ENCODE measurements at places on chromosomes 12 and 14.

DNA sequence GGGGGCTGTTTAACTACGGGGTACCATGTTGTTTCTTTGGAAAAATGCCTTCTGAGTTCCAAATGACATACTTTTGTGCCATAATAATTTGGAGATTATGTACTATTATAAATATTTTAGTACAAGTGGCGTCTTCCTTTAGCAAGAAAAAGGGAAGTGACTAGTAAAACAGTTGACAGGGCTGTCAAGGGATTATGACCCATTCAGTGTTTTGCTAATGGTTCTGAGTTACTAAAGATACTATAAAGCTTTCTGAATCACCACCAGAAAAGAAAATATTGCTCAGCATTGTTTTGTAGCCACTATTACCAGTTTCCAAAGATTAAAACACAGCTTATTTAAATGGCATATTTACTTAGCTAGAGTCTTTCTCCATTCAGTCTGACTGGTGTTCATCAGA is 334.9 kb downstream of the SNAPC1 start:
- DNase-seq = no peak

DNA sequence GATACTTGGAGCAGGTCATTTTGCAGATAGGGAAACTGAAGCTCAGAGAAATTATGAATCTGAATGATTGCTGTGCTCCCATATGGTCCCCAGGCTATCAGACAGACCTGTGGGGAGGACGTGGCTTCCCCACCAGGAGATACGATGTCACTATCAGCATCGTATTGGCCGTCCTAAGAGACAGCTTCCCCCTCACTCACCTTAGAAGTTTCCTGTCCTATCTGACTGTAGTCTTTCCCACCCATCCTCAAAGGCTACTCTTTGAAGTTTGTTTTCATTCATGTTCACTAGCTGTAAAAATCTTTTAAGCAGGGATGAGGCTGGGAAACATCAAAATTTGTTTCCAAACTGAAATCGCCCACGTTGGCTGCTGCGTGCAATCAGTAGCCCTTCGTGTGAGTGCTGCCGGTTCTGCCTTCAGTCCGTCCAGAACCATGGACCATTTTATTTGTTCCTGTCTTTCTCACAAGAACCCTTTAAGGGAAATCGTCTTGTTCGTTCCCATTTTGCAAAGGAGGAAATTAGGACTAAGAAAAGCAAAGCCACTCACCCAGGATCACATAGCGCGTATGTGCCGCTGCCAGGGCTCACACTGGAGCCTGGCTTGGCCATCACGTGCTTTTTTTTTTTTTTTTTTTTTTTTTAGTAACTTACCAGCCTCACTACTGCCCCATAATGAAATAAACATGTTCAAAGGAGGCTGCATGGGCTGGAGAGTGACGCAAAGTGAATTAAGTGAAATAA is 1.0 kb upstream of the KDM2B start:
- peak; percentile 35 for DNase-seq

DNA sequence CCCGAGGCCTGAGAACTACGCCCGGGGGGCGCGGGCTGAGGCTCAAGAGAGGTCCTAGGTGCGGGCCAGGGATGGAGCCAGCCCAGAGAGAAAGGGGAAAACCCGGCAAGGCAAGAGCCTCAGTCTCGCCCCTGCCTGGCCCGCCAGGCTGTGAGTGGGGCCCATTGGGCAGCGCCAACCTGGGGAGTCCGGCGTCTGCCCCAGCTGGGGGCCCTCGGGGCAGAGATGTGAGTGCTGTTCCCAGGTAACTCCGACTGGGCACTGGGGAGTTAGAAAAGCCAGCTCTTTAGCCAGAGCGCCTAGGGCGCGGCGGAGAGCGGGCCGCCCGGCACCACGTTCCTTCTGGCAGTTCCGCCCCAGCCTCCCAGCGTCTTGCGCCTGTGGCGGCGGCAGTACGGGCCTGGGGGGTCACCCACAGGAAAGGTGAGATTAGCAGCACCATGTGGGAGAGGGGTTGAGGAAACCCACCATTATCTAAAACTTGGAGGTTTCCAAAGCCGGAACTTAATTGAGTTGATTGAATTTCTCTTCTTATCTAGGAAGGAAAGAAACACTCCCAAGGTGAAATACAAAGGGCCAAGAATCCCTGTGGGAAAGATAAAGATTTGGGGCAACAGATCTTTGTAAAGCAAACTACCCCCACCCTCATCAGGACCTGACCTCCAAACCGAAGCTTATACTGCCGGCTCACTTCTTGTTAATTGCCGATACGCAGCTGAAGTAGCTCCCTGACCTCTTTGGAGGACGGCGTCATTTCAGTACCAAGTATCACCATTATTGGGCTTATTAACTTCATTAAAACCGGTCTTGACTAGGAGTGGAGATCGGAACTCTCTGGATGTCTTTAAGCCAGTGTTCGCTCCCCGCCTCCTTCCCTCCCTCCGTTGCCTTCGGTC is 11.6 kb downstream of the OTX2 start:
- no peak for DNase-seq

- peak; percentile 80 for DNase-seq
These were observed 434.7 kb downstream of the FUT8 start for GRCh38 chr14:65847075-65847847.

DNA sequence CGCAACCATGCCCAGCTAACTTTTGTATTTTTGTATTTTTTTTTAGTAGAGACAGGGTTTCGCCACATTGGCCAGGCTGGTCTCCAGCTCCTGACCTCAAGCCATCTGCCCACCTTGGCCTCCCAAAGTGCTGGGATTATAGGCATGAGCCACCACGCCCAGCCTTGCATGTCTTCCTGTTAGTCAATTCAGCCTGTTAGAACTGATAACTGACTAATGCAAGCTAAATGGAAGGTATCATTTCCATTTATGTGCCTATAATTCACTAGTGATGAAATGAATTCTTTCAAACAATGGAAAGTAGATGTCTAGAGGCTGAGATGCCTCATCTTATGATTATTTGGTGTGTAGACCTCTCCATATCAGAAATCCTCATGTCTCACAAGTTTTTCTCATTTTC is 37.3 kb upstream of the DIP2B start:
- no peak for DNase-seq

DNA sequence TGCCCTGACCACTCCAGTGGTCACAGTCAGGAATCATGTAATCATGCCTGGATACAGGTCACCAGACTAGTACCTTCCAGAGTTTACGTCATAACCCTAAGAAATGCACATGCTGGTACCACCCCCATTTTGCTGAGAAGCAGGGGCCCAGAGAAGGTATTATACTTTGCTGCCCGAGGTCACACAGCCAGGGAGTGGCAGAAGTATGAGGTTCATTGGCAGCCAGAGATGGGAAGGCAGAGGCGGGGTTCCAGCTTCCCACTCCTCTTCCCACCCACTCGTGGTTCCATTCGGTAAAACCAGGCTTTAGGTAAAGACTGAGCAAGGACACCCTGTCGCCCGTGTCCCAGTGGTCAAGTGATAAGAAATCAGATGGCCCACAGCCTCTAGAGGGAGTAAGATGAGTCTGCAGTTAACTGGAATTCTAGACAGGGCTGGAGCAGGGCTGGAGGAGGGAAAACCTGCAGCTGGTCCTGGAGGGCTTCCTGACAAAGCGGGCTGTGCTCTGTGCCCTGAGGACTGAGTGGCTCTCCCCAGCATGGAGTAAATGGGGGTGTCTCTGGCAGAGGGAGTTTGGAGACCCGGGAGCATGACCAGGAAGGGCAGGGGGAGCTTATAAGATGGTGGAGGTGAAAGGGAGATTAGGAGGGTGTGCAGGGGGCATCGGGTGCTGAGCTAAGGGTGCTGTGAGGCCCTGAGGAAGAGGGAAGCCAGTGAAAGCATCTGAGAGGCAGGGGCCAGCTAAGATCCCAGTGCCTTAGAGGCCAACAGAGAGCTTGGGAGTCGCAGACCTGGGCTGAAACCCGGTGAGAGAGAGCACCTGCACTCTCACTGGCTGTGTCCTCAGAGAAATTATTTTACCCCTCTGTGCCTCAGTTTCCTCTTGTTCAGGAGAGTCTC is 5.7 kb downstream of the FAM222A start:
- no peak for DNase-seq

DNA sequence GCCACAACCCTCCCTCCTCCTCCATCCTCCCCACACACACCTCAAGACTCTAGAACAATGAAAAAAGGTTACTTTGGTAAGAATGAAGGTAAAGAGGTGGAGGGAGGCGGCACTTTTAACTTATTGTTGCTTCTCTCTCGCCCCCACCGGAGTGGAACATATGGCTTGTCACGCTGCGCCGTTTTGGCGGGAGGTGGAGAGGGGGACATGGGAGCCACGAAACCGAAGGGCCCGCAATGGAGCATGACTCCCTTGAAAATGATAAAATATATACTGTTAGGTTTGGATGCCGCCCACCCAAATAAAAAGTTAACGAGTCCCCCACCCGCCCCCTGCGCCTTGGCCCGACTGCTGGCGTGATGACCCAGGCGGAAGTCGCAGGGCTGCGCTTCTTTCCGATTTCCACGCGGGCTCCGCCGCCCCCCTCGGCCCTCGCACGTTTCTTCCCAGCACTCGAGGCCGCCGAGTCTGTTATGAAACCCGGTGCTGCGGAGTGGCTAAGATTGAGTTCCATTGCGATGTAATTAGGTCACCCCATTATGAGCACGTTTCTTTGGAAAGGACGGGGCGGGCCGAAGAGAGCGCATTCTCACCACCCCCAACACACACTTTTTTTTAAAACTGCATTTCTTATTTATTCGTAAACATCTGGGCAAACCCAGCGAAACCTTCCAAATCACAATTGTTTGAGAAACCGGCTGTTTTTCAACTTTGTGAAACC is 1.4 kb upstream of the ZFP36L1 start:
- peak; percentile 80 for DNase-seq

GRCh38 chr12:27838543-27839185 is 58.6 kb upstream of the MANSC4 start:
- no peak for DNase-seq

DNA sequence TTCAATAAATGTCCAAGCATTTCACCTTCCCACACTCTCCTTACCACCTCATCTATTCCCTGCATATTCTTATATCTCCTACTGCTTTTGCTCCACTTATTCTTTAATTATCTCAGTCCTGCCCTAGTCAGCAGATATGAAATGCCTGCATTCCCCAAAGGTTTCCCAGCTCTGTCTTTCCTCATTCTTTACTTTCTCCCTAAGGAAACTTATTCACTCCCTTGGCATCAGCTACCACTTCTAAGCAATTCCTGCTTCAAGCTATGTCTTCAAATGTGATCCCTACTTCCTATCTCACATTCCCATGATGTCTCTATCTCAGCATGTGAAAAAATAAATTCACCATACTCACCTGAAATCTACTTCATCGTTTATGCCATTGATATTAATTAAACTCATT is 111.8 kb downstream of the CAPZA3 start:
- no peak for DNase-seq

DNA sequence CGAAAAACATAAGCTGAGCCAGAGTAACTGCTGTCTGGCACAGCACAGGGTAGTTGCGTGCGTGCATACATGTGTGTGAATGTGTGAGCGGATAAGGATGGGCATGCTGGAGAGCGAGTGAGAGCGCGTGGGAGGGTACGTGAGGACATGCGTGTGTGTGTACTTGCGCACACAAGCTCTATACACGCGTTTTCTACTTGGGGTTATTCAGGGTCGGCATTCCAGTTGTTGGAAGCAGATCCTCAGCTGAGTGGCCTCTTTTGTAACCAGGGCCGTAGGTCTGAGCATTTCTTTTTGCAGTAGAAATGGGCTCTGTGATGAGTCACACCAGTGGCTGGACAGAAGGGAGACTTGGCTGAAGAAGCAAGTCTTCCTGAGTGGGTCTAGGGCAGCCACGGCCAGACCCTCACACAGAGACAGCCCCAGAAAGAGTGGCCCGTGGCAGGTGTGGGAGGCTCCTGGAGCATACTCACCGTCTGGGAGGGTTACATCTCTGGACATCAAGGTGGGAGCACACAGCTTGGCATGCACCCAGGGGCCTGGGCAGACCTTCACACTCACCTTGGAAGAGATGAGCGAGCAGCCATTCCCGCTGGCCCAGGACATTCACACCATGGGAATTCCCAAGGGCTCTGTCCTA is 78.0 kb downstream of the LRRC74A start:
- DNase-seq = no peak

DNA sequence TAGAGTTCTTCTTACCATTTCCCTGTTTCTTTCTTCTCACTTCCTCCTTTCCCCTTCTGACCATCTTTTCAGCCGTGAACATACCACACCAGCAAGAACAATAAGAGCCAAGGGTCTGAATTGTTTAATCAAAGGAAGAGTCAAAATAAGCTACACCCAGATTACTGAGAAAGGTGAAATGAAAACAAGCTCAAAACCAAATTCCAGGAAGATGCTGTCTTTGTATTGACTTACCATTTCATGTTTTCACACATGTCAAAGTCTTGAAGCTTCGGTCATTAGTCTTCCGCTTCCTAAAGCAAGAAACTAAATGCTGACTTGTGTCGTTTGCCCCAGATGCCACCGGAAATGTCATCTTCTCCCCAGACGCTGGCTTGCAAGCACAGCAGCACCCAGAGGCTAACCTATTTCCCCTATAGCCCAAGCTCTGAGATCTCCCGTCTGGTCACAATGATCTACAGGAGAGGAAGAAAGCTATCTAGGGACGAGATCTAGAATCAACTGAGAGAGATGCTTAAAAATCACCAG is 136.5 kb upstream of the AMIGO2 start:
- DNase-seq = peak; percentile 76

GRCh38 chr12:226401-226800 is 12.4 kb upstream of the SLC6A12 start:
- DNase-seq = no peak

GRCh38 chr14:52876311-52876710 is 74.5 kb downstream of the FERMT2 start:
- no peak for DNase-seq

DNA sequence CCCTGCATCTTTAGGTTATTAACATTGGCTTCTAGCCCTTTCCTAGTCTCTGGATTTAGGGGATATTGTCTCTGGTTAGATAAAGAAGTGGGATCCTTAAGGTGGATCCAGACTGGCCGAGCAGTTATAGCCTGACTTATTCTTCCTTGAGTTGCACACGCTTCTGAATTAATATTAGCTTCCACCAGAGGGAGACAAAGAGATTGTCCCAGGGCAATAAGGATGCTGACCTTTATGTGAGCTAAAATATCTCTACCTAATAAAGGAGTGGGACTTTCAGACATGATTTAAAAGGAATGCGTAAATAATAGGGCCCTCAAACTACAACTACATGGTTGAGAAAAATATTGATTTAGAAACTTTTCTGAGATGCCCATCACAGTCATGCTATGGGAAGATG is 139.7 kb downstream of the SLCO1B3 start:
- DNase-seq = no peak

DNA sequence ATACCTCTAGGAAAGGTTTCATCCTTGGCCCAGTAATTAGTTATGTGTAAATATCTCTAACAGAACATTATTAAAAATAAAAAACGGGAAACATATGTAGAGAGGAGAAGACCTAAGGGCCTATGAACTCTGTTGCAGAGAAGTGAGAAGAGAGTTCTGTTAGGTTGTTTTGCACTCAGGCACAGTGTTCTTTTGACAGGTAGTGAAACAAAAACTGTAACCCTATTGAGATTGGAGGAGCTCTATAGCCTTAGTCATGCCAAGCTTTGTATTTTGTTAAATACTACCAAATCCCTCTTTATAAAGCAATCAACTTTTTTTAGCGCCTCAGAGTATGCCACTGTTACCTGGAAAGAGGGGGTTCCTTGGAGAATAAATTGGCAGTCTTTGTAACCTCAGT is 77.6 kb downstream of the CNTN1 start:
- DNase-seq = no peak
